ENCODE measurements at places on chromosomes 1 and 21.

DNA sequence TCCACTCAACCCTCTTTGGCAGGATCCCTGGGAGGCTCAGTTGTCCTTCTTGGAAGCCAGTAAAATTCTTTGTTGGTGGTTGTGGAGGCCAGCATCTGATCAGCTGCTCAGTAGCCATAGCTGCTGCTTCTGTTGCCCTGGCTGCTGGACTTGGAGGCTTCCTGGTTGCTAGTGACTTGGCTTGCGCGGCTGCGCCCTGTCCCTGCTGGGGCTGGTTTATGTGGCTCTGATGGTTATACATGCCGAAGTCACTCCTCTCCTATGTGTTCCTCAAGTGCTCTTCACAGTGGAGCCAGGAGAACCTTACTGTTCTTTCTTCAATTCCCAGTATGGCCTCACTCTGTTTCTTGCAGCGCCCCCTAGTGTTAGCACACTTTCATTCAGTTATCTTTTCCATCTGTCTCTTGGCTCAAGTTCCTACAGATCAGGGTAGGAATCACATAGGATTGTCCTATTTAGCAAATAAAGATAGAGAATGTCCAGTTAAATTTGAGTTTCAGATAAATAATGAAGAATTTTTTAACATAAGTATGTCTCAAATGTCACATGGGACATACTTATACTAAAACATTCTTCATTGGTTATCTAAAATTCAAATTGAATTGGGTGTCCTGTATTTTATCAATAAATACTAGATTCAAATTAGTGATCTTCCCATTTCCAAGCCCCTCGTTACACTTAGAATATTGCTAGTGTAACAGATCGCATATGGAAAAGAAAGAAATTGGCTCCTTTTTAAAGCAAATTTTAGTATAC lies 176.5 kb downstream of the TGFB2 start:
- peak; percentile 72 for DNase-seq

- peak; percentile 8 for DNase-seq
These were observed 14.4 kb downstream of the URB2 start for GRCh38 chr1:229640455-229640854.

- no peak for DNase-seq
These were observed 209.2 kb upstream of the ESRRG start for GRCh38 chr1:216932424-216932823.

GRCh38 chr1:107056426-107057196 lies at the start of gene PRMT6:
Gene PRMT6 (plus strand): TSS chr1:107056674. CDS start chr1:107056716, 42 bp downstream.
- peak; percentile 85 for DNase-seq

DNA sequence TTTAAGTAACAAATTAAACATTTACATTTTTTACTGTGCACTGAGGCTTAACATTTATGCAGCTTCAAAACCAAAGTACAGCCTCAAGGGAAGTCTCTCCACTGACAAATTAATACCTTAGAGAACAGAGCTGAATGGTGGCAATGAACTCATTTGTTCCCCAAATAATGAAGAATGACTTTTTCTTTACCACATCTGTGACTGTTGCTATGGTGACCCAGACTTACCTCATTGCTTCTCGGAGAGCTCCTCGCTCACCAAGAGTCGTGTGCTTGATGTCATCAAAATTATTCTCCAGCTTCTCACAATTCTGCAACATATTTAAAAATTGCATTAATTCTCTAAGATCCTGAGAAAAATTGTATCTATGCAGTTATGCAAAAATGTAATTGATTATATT lies 92.9 kb downstream of the DPYD start:
- no peak for DNase-seq

DNA sequence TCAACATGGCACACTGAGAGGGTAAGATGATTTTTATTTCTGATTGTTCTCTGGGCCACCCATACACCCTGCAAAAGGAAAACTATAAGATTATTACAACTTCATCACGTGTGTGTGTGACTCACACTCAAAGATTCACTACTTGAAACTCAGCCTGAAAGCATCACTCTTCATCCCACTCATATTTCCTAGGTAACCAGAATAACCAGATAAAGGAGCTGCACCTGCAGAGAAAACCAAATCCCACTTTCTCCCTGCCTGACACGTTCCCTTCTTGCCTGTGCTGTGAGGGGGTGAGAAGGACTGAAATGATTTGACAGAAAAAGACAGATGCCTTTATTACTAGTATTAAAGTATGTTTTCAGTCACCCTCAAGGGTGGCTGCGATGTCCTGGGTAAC lies 131.6 kb downstream of the TGFBR3 start:
- no peak for DNase-seq

GRCh38 chr1:52204696-52205095 lies 62.8 kb downstream of the ZFYVE9 start:
- DNase-seq = no peak

GRCh38 chr1:2778220-2778592 lies 23.3 kb downstream of the TTC34 start:
- DNase-seq = no peak

GRCh38 chr1:157399984-157400382 lies 152.3 kb downstream of the FCRL5 start:
- DNase-seq = peak; percentile 62

GRCh38 chr1:3013371-3014049 lies 7.8 kb upstream of the ACTRT2 start:
- no peak for DNase-seq

GRCh38 chr1:119327094-119327449 lies 41.5 kb upstream of the HAO2 start:
- DNase-seq = no peak

- DNase-seq = no peak
These were observed 7.1 kb downstream of the ZC3H12A start for GRCh38 chr1:37481289-37482003.
